ENCODE measurements at places on chromosomes 6 and 20.
A peak's percentile ranks its signal among the peaks of the same experiment; 100 is the strongest.

- peak; percentile 95 for DNase-seq
Observed at GRCh38 chr6:138773177-138774091, at the start of gene CCDC28A. Gene CCDC28A (plus strand): TSS chr6:138773769. CDS start chr6:138776121, 2,352 bp downstream.

GRCh38 chr6:148538261-148539190 lies 195.9 kb downstream of the SASH1 start:
- DNase-seq = no peak

DNA sequence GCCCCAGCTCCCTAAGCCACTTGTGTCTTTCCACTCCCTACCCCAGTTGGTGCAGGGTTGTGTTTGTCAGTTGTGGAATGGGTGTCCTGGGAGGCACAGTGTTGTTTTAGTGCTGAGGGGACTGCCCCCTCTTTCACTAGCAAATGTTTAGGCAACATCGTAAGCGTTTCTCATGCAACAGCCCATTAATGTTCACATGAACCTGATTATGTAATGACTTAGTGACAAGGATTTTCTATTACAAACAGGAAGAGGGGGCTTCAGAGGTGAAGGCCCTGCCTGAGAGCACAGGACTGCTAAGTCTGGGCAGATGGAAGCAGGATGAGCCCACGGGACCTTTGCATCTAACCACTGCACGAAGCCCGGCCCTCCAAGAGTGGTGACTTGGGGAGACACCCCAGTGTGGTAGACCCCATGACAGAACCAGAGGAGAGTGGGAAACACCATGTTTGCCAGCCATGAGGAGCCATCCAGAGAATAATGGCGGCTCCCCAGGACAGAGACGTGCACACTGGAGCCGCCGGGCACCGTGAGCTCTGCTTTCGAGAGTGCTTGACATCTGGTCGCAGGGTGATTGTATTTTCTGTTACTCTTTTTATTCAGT lies 339.7 kb downstream of the THBS2 start:
- DNase-seq = no peak

DNA sequence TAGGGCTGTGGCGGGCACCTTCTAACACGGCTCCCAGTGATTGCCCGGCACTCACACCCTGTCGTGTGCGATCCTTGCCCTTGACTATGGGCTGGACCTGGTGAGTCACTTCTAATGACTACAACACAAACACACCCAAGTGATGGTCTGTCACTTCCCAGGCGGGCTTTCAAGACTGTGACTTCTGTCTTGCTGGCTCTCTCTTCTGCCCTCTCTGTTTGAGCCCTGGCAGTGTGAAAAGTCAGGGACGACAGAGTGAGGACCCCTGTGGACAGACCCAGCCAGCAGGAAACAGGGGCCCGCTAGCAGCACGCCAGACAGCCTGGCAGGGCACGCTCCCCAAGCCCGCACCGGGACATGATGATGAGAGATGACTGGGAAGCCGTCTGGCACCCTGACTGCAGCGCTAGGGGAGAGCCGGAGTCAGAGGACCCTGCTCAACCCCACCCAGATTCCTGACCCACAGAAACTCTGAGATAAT lies 43.0 kb downstream of the KIF16B start:
- DNase-seq = no peak

GRCh38 chr6:52098721-52099120 lies 11.3 kb upstream of the PKHD1 start:
- DNase-seq = no peak

- no peak for DNase-seq
Observed at GRCh38 chr20:54260116-54260515, 52.2 kb downstream of the PFDN4 start.

DNA sequence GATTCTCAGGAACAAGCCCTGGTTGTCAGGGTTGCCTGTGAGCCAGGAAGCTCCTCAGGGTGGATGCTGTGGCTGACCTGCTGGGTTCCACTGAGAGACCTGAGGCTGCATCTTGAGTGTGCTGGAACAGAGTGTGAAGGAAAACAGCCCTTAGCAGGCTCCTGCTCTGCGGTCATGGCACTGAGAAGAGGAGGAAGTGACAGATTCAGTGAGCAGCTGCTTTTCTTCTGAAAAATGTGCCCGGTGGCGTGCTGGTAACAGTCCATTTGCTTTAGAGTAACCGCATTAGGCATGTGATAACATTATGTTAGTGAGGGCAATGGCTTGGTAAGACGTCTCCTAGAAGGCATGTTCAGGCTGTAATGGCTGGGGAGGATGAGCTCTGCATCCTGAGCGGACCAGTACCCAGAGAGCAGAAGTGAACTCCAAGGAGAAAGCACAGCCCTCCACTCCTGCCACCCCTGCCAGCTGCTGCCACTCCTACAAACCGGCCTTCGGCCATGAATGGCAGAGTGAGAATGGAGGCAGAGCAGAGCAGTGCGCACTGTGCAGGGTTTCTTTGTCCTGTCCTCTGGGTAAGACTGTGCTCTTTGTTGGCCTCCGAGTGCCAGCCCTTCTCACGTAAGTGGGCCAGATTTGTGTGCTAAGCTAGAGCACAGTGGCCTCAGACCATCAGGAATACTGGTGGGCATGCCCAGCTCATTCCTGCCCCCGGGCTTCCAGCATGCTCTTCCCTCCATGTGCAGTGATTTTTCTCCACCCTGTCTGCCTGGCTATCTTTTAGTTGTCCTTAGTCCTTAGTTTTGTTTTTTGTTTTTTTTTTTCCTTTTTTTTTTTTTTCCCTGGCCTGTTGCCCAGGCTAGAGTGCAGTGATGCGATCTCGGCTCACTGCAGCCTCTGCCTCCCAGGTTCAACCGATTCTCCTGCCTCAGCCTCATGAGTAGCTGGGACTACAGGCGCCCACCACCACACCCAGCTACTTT lies 98.1 kb upstream of the VSTM2L start:
- DNase-seq = peak; percentile 70

DNA sequence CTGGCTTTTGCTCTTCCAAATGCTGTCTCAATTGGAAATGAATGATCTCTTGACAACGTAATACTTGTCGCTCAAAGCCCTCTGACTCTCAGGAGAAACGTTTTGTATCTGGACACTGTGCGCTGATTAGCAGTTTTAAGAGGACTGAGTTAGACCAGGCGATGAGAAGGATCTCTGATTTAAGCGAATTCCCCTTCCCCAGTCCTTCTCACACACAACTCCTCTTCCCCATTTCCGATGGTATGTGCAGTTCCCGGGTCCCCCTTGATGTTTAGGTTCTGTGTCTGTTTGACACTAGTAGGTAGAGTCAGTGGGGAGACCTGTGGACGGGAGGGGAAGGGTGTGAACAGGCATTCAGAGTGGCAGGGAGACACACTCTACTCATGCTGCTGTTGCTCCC lies 2.5 kb downstream of the ZDHHC14 start:
- no peak for DNase-seq

- no peak for DNase-seq
Observed at GRCh38 chr20:21270806-21271205, 32.3 kb upstream of the XRN2 start.

DNA sequence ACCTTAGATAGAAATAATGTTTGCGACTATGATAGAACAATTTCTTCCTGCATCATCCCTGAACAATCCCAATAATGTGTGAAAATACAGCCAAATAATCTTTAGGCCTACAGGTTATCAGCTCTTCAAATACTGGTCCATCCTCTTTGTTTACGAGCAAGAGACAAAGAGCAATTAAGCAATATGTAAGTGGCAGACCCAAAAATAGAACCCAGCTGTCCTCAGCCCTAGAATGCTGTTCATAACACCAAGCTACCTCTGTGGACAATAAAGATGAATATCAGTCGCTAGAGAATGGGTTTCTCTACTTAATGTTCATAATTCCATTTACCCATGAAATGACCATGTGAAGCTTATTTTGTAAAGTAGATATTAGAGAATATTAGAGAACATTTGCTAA lies 28.4 kb upstream of the OSTM1 start:
- no peak for DNase-seq

- no peak for DNase-seq
Observed at GRCh38 chr6:128118401-128118800, 217.5 kb upstream of the THEMIS start.

DNA sequence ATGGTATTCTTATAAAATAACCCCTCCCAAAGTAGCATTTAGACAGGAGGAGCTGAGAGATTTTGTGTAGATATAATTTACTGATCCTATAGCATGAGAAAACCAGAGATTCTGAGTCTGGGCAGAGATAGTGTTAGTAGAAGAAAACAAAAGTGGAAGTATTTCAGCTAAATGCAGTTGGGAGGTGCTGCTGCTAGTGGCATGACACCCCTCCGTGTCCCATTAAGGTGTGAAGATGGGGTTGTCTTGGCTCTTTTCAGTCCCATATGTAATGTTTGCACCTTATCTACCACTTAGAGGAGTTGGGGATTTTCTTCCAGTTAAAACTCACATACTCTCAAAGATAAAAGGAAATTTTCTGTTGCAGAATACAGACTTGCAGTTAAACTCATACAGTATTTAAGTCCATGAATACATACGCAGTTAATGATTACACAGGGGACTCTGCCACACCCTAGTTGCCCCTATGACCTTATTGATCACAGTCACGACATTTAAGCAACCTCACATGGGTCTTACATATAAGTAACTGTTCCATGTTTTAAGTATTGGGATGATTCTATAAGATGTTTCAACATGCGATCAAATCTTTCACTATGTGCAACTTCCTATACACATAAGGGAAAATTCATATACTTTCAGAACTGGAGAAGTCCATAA lies 11.5 kb downstream of the TAAR2 start:
- DNase-seq = no peak

- no peak for DNase-seq
Observed at GRCh38 chr6:90485635-90486277, 101.1 kb downstream of the MAP3K7 start.

- DNase-seq = no peak
Observed at GRCh38 chr6:67811239-67812037, 823.6 kb upstream of the ADGRB3 start.

GRCh38 chr20:43840382-43841070 lies 74.1 kb upstream of the TOX2 start:
- DNase-seq = no peak

- DNase-seq = no peak
Observed at GRCh38 chr6:154187203-154187602, 148.2 kb downstream of the OPRM1 start.

DNA sequence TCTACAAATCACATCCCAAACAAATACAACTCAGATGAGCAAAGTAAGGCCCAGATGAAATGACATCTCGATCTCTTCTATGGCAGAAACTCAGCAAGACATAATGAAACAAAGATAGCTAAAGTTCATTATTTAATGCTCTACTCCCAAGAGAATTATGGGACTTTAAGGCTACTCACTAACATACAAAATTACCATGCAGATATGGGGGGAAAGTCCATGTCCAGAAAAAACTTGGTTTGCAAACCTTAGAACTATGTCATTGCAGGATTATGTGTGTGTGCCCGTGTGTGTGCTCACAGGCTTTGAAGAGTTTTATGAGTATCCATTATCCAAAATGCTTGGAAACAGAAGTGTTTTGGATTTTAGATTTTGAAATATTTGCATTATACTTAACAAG lies 34.0 kb downstream of the AKIRIN2 start:
- DNase-seq = no peak

- DNase-seq = no peak
Observed at GRCh38 chr20:56945901-56946300, 316.8 kb downstream of the TFAP2C start.

DNA sequence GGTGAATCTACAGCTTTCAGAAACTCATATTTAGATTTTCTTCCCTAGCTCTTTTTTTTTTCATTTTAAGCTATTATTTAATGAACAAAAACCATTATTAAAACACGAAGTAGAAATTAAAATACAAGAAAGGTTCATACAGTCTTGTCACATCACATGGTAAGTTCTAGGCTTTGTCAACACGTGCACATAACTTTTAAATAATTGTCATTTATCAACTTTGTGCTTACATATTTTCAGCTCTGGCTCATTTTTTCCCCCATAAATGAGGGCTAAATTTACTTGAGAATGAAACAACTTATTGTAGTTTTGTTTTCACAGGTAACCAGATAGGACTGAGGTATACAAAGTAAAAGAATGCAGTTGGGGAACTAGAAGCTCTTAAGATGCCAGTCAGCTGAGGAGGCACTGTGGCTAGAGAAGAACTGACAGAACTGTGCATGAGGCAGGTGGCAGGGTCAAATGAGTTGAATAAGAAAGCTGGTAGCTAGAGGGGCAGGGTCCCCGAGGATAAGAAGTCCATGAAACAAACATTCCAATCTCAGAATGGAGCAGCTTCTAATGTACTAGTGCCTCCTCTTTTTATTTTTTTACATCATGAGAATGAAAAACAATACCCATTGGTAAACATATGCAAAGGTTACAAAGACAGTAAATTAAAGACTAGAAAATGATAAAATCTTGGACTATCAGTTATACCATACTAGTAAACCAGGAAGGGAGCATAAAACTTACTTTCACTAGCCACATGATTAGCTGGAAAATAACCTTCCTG lies 141.5 kb downstream of the MYB start:
- no peak for DNase-seq

DNA sequence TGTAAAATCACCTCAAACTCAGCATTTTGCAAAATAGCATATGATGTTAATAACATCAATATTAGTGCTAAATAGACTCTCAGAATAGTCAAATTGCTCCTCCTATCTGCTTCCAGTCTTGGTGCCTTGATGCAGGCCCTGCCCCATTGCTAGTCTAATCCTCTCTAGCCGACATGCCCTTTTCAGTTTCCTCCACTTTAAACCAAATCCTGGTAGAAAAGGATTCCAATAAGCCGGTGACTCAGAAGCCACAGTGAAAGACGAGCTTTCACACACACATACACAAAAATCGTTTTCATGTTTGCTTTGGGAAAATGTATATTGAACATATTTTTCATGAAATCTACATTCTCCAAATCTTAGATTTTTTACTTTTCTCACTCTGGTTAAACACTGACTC lies 203.1 kb downstream of the LMBRD1 start:
- no peak for DNase-seq

DNA sequence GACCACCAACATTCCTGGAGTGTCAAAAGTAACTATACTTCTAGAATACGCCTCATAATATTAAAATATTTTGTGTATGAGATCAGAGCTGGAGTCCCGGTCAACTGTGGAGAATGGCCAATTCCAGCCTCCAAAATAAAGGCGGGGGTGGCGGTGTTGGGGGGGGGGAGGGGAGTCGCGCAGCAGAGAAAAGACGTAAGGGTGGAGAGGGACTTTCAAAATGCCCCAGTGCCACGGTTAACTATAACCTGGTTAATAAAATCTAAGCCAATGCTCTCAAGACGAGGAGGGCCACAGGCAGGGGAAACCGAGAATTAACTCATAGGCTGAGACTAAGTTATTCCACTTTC lies 1.3 kb downstream of the NUP153 start:
- no peak for DNase-seq

GRCh38 chr20:33859157-33859695 lies 48.1 kb downstream of the CHMP4B start:
- peak; percentile 11 for DNase-seq

GRCh38 chr6:135179372-135179771 lies 1.7 kb upstream of the MYB start:
- no peak for DNase-seq

GRCh38 chr20:15550116-15550870 lies 1023.0 kb downstream of the KIF16B start:
- DNase-seq = no peak

GRCh38 chr20:47066484-47067270 lies 172.0 kb downstream of the EYA2 start:
- no peak for DNase-seq
